ENCODE measurements at places on chromosomes 3 and 15.

DNA sequence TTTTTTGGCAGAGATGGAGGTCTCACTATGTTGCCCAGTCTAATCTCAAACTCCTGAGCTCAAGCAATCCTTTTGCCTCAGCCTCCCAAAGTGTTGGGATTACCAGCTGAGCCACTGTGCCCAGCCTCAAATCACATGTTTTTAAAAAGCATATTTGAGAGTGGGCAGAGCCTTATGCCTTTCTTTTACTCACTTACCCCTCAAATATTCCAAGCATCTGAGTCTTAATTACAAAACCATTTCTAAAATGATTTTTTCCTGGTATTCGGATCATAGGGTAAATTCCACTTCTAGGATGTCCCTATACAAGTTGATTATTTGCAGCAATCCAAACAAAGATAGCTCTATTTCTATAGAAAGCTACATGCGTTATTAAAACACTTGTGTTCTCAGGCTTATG, 106.1 kb downstream of the RFTN1 start:
- DNase-seq, result no peak

DNA sequence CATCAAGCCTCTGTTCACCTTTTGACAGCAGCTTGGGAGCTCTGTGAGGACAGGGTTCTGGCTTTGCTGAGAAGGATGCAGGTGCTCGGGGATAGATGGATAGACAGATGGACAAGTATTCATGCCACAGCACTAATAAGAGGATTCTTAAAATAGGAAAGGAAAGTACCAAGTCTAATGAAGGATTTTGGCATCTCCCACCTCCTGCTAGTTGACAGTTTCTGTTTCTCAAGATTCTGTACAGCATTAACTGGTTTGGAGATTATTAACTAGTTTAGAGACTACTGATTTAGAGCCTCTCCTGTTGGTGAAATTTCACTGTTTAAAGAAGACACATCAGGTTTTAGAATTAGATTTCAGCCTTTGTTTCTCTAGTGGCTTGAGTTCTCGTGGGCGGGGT, 152.3 kb downstream of the CACNA1D start:
- no peak for DNase-seq

DNA sequence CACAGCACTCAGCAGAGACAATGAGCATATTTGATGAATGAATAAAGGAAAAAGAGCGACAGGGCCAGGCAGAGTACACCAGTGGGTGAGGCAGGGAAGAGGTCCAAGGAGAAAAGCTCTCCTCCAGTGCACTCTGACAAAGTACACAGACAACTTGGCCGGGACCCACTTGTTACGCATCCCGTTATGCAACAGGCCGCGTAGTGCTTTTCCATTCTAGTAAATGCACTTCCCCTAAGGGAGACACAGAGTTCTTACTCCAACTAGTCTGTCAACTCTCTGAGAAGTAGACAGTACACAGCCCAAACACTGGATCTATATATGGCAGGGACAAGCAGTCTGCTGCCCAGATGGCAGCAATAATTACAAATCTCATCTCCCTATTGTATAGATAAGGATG, 18.5 kb downstream of the LARP6 start:
- no peak for DNase-seq

GRCh38 chr3:145628211-145628610, 532.8 kb downstream of the PLOD2 start:
- DNase-seq, result no peak

DNA sequence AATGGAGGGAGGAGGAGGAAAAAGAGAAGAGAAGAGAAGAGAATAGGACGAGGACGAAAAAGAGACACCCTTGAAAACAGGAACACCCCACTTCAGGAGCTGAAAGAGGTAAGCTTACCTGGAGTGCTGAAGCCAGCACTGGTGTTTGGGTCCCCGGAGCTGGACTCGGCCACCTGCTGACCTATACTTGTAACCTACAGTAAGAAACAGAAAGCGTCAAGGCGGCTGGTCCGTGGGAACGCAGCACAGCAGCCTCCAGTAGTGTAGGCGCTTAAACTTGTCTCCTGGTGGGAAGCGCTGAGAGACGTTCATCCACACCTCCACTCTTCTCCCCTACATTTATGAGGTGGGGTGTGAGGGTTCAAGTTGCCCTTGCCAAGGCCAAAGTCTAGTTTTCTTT, 141.0 kb downstream of the NSMCE3 start:
- no peak for DNase-seq

All from amygdala (tissue), 56 donors.